ENCODE measurements at places on chromosomes 2 and 18.

DNA sequence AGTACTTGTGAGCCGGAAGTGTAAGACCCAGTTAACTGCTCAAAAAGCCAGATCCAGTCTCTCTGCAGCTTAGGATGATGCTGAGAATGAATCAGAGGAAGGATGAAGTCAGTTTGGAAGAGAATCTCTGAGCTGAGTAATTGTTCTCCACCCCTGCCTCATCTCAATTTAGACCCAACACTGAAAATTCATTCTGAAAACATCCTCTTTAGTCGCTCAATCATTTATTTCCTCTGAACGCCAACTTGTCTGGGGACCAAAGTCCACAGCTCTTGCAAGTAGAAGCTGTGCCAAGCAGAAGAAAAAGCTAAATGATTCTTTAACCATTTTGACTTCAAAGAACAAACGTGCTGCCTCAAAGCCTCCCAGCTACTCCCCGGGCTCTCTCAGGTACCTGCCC is 177.1 kb upstream of the KLHL29 start:
- DNase-seq: no peak

GRCh38 chr2:106095478-106096298 is 98.4 kb downstream of the UXS1 start:
- no peak for DNase-seq

DNA sequence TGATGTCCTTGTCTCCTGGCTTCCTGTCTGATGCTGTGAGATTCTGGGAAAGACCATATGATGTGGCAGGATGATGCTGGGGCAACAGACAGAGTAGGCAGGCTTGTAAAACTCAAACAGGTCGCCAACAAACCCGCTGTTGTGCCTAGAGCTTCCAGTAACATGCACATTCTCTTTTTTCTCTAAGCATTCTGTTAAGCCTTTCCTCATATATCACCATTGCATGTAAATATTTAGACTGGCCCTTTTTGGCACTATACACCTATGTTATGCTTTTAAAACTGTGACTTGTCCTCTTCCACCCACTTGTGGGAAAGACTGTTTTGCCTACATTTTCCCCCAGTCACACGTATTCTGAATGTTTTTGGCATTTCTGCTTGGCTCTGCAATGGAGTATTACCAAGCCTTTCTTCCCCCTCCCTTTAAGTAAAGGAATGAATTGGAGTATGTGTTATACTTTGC is 250.4 kb upstream of the TANK start:
- no peak for DNase-seq

- DNase-seq: no peak
Measured at GRCh38 chr2:239601880-239602279, 201.1 kb upstream of the HDAC4 start.

DNA sequence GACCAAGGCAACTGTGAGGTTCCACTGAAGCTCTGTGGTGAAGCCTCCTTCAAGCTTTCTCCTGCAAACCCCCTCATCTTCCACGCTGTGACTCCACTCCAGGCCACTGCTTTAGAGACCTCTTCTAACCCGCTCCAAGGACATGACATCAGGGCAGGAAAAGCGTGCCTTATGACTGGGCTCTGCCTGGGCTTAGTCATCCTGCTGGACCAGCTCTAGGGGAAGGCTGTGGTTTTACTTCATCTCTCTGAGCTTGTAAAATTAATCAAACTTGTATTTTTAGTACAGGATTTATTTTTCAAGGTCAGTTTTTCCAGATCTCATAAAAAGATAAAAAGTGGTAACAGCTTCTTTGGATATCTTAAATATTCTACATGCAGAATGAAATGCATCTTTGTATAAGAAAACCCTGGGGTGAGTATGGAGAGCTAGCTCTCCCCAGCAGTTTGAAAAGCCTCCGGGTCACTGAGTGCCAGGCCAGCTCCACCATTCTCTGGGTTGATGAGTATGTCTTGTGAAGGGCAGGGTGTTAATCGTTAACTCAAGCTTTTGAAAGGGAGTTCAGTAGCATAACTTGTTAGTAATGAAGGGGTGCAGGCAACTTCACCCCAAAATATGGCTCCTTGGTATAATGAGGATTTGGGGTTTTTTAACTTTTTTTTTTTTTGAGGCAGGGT is 33.1 kb upstream of the YPEL5 start:
- DNase-seq: no peak

- DNase-seq: no peak
Measured at GRCh38 chr2:74043345-74044329, 58.9 kb downstream of the TET3 start.

DNA sequence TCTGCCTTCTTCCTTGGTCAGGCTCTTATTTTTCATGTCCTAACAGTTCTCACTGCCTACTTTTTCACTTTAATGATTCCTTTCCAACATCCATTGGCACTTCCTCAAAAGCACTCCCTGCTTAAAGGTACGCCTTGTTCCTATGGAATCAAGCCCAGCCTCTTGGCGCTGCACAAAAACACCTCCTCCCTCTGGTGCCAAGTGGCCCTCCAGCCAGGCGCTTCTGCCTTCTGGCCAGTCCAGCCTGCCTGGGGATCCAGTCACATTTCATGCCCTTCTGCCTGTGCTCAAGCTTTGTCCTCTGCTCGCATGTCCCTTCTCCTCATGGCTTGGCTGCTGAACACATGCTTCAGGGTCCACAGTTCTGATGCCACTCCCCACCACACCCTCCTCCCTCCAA is 6.3 kb downstream of the TPRKB start:
- DNase-seq: no peak

DNA sequence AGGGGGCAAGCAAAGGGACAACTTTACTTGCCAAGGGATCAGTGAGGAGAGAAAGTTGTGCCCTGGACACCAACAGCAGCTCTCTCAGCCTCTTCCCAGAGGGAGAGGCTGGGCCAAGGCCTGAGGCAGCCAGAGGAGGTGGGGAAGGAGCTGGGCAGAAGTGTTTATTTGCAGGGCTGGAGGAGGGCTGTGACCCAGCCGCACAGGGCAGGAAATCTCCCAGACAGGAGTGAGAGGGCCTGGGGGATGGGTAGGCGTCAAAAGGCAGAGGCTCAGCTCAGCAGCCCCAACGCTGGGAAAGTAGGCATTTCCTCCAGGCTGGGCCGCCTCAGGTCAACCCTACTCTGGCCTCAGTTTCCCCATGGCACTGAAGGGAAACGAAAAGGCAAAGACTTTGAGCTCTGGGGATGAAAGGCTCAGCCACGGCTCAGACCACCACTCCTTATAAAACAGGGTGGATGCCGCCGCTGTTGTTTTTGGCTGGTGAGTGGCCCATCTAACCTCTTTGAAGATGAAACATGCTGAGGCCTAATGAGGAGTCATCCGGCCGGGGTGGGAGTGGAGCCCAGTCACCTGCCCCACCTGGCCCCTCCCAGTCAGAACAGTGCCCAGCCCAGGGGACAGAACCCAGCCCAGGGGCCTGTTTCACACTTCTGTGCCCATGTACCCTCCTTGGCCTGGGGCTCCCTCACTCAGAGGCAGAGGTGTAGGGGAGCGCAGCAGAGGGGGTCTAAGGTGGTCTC is 21.9 kb upstream of the SEMA4C start:
- DNase-seq: no peak

DNA sequence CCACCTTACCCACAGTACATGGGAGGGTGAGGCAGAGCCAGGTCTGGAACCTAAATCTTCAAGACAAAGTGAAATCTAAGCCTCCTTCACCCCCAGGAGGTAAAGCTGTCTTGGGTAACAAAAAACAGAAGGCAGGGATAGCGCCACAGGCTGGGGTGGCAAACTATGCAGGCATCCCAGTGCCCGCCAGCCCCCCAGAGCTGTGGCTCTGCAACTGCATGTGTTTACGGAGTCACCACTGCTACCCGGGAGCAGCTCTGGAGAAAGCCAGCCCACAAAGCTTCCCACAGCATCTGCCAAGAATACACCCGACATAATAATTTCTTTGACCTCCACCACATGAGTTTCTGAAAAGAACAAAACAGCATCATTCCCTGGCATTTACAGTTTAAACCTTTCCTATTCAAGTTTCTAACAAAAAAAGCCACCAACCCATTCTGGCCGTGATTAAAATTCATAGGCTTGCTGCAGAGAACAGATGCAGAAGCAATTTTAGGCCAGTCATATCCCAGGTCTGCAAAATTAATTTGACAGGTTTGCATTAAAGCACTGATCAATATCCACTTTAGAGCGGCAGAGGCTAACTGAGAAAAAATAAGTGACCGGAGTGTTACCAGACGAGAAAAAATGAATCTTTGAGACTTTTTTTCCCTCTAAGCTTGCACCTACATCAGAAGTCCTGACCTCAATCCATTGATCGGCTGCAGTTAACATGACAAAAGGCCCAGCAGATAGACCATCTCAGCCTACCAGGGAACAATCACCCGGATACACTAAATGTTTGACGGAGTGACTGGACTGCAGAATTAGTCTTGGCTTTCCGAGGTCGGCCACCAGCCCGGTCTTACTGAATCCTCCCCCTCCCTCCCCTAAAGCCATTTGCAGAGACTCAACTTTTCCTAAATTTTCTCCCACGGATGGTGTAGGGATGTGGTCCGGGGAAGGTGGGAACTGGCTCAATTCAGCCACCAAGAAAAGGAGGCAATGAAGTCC is 309.6 kb upstream of the SKOR2 start:
- DNase-seq: no peak

DNA sequence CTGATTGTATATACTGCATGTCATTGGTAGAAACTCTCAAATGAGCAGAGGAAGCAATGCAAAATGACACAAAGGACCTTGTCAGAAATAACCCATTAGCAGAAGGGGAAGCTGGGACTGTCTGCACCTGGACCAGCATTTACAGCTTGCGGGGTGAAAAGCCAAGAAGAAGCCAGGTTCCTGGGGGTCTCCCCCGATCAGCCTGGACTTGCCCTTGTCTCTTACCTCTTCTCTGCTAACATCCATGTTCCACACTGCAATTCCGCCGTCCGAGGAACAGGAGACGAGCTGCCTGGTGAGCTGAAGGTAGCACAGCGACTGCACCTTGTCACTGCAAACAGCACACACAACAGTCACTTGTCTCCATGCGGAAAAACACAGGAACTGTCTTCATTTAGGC is 51.1 kb downstream of the WDFY1 start:
- no peak for DNase-seq

DNA sequence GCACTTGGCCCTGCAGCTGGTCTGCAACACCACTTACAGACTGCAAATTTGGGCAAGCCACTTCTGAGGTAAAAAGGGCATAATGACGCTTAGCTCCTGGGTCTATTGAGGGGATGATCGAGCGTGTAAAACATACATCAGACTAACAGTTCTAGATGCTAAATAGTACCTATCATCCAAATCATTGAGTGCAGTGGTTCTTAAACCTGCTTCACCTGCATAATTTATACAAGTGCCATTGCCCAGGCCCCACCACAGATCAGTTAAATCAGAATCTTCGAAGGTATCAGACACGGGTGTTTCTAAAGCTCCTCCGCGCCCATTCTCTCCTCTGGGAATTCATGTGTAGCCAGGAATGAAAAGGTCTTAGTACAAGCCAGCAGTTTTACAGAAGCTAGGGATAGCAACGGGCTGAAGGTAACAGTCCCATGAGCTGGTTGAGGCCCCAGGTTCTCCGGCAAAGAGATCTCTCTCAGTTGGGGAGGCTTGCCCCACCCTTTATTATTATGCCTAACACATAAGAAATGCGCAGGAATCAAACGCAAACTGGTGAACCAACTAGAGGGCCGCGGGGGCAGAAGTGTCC is 737 bp upstream of the RNF181 start:
- DNase-seq: peak; percentile 68

GRCh38 chr2:238513346-238513745 is 86.6 kb downstream of the ASB1 start:
- no peak for DNase-seq

DNA sequence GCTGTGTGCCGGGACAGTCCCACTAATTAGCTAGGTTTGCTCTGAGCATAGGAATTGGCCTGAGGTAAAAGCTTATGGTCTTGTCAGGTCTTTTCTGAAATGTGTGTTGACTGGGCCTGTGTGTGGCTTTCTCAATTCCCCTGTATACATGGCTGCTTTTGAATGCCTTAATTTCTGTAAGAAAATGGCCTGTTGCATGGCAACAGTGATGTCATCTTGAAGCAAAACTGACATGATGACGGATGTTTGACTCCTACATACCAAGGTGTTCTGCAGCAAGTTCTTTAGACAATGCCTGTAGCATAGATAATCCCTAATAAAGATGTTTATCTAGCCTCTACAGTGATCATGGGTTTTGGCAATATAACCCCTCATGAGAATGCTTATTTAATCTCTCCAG is 198.5 kb downstream of the OTX1 start:
- DNase-seq: no peak

DNA sequence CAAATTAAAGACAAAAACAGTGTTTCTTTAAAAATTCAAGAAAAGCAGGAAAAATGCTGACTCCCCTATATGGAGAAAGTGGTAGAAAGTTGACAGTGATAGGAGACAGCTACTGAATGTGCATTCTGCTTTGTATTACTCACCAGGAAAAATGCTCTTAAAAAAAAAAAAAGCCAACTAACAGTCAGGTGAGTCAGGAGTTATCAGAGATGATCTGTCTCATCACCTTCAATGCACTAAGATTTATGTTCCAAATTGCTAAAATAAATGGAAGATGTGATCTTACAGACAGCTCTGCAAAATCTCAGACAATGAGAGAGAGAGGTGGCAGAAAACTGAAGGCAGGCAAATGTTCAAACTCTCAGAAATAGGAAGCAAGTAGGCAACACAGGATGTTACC is 47.6 kb upstream of the ZNF521 start:
- no peak for DNase-seq

- DNase-seq: no peak
Measured at GRCh38 chr2:4336864-4337263, 633.5 kb downstream of the DCDC2C start.

DNA sequence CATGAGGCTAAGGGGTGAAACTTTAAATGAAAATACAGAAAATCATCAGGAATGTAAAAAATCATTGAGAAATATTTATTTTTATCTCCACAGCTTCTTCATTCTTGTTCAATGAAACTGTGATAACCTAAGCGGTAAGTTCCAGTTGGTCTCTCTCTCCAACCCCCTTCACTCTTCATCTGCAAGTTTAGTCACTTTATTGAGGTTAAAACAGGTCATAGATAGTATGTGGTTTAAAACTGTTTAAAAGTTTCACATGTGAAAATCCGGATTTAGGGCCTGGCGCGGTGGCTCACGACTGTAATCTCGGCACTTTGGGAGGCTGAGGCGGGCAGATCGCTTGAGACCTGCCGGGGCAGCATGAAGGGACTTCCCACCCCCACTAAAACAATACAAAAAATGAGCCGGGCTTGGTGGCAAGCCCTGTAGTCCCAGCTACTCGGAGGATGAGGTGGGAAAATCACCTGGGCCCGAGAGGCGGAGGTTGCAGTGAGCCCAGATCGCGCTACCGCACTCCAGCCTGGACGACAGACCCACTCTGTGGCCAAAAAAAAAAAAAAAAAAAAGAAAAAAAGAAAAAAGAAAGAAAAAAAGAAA is 1.6 kb upstream of the PHLPP1 start:
- DNase-seq: no peak

- no peak for DNase-seq
Measured at GRCh38 chr2:220034426-220035130, 407.1 kb downstream of the SLC4A3 start.

DNA sequence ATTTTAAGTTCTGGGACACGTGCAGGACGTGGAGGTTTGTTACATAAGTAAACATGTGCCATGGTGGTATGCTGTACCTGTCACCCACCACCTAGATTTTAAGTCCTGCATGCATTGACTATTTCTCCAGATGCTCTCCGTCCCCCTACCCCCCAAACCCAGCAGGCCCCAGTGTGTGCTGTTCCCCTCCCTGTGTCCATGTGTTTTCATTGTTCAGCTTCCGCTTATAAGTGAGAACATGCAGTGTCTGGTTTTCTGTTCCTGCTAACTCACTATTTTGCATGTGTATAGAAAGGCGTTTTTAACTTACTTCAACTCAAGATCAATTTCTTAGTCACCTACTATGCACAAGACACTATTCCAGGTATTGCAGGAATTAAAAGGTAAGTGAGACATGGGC is 128.0 kb downstream of the PLCL1 start:
- DNase-seq: no peak

Data from DMS79 treated with DMSO at 0.1 percent for 48 hours (cell line).